ENCODE measurements at places on chromosomes 5 and 9.

- DNase-seq, result no peak
These were observed 256.5 kb upstream of the PPP1R2B start for GRCh38 chr5:156593546-156593945.

DNA sequence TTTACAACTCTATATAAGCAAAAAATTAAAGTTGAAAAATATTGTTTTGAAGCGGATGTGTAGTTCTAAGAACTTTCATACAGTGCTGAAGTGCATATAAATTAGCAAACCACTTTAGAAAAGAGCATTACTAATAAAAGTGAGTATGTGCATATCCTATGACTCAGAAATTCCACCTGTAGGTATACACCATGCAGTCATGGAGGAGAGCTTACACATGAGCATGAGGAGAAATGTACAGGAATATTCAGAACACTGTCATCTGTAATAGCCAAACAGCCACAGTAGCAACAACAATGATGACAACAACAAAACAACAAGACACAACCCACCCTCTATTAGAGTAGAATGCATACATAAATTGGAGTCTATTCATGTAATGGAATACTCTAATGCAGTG, 138.2 kb upstream of the ARRDC3 start:
- DNase-seq, result no peak

- no peak for DNase-seq
These were observed 86.0 kb upstream of the RASGRF2 start for GRCh38 chr5:80874162-80874561.

DNA sequence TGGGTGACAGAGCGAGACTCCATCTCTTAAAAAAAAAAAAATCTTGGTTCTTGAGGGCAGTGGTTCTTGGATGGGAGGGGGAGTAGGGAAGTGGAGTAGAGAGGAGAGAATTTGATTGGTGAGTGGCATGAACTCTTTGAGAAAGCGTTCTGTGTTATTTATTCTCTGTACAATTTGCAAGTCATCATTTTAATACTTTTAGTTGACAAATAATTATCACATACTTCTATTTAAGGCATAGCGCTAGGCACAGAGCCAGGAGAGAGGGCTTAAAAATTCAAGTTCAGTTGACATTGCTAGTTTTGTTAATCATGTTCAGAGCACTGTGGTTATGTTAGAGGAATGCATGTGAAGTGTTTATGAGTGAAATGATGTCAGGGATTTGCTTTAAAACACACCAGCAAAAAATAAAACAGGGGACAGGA, 24.6 kb downstream of the HSDL2 start:
- DNase-seq, result no peak

DNA sequence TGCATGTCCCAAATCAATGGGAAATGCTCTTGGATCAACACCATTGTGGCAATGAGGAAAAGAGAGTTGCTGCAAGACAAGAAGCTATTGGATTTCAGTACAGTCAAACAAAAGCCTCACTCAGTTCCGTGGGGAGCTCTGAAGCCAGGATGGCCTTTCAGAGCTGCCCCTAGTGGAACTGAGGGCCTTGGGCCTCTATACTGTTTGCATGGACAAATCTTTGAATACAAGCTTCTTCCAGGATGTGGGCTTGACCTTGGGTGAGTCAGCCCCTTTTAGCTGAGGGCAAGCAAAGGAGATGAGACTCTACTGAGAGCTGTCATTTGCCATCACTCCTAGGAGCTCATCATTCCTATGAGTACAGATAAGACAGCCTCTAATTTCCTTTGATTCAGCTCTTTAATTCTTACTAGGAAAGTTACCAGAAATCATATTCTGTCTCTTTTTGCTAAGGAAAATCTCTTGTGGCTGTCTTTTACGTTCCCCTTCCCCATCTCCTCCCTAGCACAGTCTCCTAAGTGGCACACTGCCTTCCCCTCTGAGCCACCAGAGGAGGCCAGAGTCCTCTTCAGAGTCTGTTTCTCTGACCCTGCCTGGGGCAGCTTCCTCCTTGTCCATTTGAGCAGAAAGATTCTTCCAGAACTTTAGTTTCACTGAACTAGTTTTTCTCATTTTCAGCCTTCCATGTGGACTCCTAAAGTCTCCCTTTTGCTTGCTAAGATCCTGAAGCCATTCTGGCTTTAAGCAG, 168.8 kb upstream of the POC5 start:
- no peak for DNase-seq

DNA sequence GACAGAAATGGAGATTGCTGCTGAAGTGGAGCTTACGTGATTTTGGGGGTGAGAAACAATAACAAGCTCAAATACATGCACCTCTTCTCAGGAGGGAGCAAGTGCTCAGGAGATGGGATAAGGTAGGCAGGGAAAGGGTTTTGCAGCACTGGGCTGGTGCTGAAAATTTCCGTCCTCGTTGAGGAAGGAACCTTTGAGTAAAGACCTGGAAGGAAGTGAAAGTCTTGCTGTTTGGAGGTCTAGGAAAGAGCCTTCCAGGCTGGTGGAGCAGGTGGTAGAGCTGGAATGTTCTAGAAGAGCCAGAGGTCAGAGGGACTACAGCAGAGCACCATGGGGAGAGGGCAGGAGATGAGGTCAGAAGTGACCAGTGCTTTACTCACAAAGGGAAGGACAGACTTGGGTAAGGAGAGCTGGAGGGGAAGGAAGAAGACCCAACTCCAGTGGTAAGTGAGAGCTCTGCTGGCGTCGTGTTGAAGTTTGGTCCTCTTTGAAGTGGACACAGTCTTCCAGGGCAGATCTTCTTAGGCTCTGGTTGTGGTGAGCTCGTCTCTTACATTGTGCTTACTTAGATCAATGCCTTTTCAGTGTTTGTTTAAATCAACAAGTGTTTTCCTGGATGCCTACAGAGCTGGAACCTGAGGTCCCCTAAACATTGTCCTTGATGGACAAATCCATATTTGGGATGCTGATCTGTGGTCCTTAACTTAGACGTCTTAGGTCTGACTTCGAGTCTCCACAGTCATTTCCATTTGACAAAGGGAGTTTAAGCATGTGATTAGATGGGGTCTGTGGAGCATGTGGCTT, 21.0 kb downstream of the ANKRD33B start:
- DNase-seq, result no peak

GRCh38 chr5:26872337-26872736, 166.0 kb downstream of the CDH9 start:
- DNase-seq, result no peak

DNA sequence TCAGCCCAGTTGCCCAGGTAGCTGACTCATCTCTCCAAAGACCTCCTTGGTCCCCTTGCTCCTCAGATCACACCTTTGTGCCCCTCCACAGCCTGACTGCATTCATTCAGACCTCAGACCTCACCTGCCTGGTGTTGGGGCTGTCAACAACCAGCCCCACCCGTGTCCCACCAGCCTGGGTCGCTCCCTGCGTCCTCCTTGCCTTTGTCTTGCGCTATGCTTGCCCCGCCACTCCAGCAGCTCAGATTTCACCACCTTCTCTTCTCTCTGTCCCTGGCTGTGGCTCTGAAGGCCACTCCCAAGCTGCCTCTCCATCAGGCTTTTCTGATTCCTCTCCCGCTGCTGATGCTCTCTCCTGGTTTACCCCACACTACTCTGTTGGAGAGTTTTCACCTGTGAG, 103.5 kb downstream of the MVB12B start:
- no peak for DNase-seq

- no peak for DNase-seq
These were observed 154.1 kb downstream of the NTRK2 start for GRCh38 chr9:84823421-84824271.

- DNase-seq, result no peak
These were observed 199.6 kb downstream of the PLK2 start for GRCh38 chr5:58260243-58260642.

DNA sequence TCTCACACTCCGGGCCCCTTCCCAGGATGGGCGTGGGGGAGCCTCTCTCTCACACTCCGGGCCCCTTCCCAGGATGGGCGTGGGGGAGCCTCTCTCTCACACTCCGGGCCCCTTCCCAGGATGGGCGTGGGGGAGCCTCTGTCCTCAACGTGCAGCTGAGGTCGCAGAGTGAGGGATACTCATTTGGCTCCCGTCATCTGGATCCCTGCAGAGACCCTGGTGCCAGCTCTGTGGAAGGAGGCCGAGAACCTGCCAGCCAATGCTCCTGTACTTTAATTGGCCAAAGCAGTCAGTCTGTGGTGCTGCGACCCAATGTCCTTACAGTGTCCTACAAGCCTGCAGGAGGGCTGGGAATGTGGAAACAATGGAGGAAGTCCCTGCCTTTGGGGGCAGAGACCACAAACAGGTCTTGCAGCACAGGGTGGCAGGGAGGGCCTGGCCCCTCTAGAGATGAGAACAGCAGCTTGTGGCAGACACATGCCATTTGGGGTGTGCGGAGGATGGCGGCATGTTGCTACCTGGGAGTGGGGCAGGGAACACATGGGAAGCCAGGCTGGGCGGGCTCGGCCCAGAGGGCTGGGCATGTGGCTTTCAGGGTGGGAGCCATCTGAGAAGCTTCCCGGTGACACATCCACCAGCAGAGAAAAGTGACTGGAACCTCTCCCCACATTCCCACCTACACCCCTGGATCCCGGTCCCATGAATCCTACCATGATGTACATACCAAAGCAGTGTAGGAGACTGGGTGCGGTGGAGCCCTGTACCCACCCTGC, 13.6 kb upstream of the MRNIP start:
- DNase-seq, result no peak

GRCh38 chr5:129020683-129021082, 55.4 kb downstream of the SLC27A6 start:
- no peak for DNase-seq
